ENCODE measurements at places on chromosomes 11 and 22. TPM values are rescaled to one million over a fixed set of nuclear protein-coding genes. Genes with fewer than 3 reads are reported as not detected.

- DNase-seq: no peak
Measured at GRCh38 chr11:12716816-12717215, 42.6 kb downstream of the TEAD1 start.

- no peak for DNase-seq
Measured at GRCh38 chr11:72141066-72141465, 5.5 kb downstream of the FOLR3 start.

Gene MAPK12
- 24.8 TPM for total RNA-seq

Gene MYO18B
- not detected for total RNA-seq

- no peak for DNase-seq
Measured at GRCh38 chr11:78325274-78325781, 92.3 kb downstream of the GAB2 start.
